Panc1 (cell line): ENCODE measurements at places on chromosomes 12 and 14. TPM values are rescaled to one million over a fixed set of nuclear protein-coding genes. Genes with fewer than 3 reads are reported as not detected.

- DNase-seq: no peak
These were observed 512.4 kb upstream of the TMPO start for GRCh38 chr12:98002887-98003493.

- no peak for DNase-seq
These were observed 132.7 kb upstream of the DDHD1 start for GRCh38 chr14:53285821-53286220.

GRCh38 chr12:62767496-62767895 lies 167.5 kb downstream of the PPM1H start:
- no peak for DNase-seq

The RPS6KL1 gene
- 14.9 TPM for total RNA-seq

DNA sequence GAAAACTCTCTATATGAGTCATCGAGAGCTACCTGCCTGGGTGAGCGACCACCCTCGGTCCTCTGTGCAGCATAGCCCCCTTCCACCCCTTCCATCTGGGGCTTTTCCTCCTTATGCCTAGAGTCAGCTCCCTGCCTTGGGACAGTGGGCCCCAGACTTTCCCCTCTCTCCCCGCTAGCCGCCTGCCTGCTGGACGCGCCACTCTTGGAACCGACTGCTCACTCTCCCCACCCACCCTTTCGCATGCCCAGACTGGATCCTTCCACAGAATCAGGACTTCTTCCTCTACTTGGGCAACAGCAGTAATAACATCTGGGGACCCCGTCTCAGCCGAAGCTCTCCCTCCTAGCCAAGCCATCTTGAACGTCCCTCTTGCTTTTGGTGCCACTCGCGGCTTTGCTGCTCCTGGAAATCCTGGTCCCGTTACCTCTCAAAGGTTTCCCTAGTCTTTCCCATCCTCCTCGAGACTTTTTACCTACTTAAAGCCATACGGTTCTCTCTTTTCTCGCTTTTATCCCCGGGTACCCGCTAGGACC lies 671 bp downstream of the ESYT1 start:
- no peak for DNase-seq
